ENCODE measurements at places on chromosomes 2 and 18. TPM values are rescaled to one million over a fixed set of nuclear protein-coding genes. Genes with fewer than 3 reads are reported as not detected.

Gene ABCB11
- total RNA-seq, result not detected

Gene STK17B
- 178 TPM for total RNA-seq

Gene RAX
- total RNA-seq, result 0.32 TPM

Gene AKAIN1
- total RNA-seq, result not detected

- H3K4me1 ChIP-seq, result peaks cover 5% of the 10 kb centered on the region
- H3K4me3 ChIP-seq, result no peak overlapping the region
- H3K27me3 ChIP-seq, result peaks cover 21% of the 10 kb centered on the region
- DNase-seq, result no peak
- H3K27ac ChIP-seq, result no peak overlapping the region
These were observed 1.9 kb downstream of the SCYGR3 start for GRCh38 chr2:227612546-227613271.

DNA sequence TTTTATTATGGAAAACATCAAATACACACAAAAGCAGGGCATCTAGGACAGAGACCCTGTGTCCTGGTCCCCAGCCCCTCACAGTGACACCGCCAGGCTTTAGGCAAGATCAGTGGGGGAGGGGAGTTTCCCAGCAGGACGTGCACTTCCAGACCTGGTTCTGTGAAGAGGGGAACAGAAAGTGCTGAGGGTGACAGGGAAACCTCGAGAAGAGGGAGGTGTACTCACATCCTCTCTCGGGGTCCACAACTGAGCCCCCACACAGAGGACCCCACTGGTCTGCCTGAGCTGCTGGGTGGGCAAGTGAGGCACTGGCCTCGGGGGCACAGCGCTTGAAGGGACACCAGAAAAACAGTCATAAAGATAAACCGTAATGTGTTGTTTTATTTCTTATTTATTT lies 4.4 kb upstream of the GPR35 start:
- H3K27ac ChIP-seq, result peak overlapping the region; percentile 77
- peaks cover 36% of the 10 kb centered on the region for H3K36me3 ChIP-seq
- no peak for DNase-seq

- H3K27me3 ChIP-seq, result no peaks in the 10 kb centered on the region
- DNase-seq, result no peak
- no peaks in the 10 kb centered on the region for H3K36me3 ChIP-seq
- H3K27ac ChIP-seq, result no peak overlapping the region
- no peaks in the 10 kb centered on the region for H3K4me1 ChIP-seq
These were observed 256.0 kb upstream of the FANCL start for GRCh38 chr2:58497168-58497567.

GRCh38 chr2:46705654-46706053 lies 210.0 kb downstream of the MCFD2 start:
- H3K36me3 ChIP-seq, result no peaks in the 10 kb centered on the region
- peaks cover 24% of the 10 kb centered on the region for H3K4me1 ChIP-seq
- H3K27ac ChIP-seq, result no peak overlapping the region
- no peak for DNase-seq
- no peak overlapping the region for H3K4me3 ChIP-seq

DNA sequence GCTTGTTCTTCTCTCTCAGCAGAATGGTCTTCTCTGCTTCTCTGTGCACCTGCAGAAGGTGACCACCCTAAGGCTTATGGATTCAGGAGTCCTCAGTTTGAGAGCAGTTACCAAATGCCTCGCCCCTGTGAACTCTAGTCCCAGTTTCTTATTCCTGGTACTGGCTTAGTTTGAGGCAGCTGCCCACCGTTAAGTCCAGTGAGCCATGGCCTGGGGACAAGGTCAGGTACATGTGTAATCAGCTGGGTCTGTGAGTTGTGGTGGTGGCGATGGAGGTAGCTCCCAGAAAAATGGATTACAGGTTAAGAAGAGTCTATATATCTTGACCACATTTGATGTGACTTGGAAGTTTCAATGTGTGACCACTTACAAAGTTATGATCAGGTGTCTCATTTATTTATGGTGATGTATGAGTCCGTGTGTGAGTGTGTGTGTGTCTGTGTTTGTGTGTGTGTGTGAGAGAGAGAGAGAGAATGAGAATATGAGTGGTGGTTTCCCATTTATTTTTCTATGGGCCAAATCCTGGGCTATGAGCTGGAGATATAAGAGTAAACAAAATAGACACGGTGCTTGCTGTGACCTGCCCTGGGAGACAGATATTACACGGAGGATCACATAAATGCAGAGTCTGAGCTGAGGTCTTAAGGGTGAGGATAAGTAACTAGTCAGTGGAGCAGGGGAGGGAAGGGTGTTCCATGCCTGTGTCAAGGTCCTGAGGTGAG lies 13.0 kb upstream of the IL1RN start:
- no peak for DNase-seq
- no peaks in the 10 kb centered on the region for H3K27me3 ChIP-seq
- peaks cover 32% of the 10 kb centered on the region for H3K4me1 ChIP-seq
- H3K4me3 ChIP-seq, result no peak overlapping the region
- H3K36me3 ChIP-seq, result peaks cover 5% of the 10 kb centered on the region

DNA sequence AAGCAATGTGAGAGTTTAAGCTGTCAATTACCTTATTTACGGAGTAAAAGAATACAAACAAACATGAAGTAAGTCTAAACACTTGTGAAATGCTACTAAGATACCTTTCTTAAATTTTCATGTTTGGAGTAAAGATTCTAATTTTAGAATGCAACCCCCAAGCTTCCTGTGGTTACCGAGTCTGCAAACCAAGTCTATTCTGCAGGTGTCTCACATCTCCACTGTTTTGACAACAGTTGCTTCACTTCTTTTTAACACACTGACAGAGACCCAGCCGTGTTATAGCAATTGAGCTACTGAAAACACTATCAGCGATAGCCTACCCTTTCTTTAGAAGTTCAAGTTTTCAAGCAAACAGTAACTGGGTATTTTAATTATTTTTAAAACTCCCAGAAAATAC lies 608.3 kb downstream of the ERBB4 start:
- no peak for DNase-seq
- H3K36me3 ChIP-seq, result no peaks in the 10 kb centered on the region
- H3K27me3 ChIP-seq, result no peaks in the 10 kb centered on the region
- H3K4me3 ChIP-seq, result no peak overlapping the region
- H3K27ac ChIP-seq, result no peak overlapping the region
